ENCODE measurements at places on chromosomes 7 and 10.
A peak's percentile ranks its signal among the peaks of the same experiment; 100 is the strongest.

DNA sequence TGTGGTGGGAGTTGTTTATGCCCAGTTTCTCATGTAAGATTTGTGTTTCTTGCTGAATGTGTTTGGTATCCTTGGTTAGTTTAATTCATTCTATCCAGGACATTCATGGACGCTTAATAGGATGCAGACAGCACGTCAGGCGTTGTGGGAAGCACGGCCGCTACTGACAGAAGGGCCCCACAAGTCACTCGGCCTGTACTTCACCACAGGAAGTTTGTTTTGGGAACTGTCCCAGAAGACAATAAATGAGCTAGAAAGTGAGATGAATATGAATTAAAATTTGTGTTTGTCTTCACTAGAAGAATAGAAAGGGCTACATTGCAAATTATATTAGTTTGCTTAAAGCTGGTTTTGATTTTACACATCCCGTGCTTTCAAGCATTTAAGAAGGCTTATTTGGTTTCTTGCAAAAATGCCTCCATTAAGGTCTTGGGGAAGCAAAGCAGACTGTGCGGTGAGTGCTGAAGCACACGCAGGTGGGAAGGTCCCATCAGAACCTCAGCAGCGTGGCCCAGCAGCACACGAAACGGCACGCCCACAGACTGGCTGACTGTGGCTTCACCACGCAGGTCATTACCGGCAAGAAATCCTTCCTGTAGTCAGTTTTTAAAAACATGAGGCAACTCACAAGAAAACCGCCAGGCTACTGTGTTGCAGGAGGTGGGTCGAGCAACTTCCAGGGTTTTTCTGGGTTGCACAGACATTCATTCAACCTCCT lies 74.1 kb downstream of the VIPR2 start:
- DNase-seq: no peak

GRCh38 chr10:24201503-24202180 lies 7.3 kb upstream of the KIAA1217 start:
- no peak for DNase-seq

DNA sequence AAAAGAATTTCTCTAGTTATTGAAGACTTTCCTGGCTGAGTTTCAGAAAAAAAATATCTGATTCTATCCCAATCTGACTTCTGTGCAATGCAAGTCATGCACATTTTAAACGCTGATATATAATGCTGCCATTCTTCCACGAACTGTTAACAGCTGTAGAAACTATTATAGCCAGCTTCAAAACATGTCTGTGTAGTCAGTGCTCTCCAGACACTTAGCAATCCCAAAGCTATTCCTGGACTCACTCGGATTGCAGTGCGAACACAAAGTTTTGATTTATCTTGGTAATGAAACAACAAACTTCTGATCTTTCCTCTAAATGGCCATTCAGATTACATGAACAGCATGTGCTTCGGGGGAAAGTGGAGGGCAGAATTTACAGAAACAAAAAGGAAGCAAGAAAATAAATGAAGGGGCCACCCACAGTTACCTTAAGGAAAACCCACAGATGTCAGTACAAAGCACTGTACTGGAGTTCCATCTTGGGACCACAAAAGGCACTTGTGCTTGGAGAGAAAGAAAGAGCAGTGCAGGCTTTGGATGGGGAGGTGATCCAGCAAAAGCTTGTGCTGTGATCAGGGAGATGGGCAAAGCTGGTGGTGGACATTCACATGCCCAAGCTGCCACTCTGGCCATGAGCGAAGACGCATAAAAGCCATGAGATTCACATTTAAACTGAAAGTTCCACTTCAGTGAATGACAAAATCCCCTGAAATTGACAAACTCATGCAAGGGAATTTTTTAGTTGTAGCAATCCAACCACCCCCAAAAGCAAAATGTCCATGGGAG lies 32.1 kb upstream of the ADO start:
- no peak for DNase-seq

GRCh38 chr10:127375461-127375860 lies 173.6 kb upstream of the NPS start:
- no peak for DNase-seq

- DNase-seq: no peak
Measured at GRCh38 chr7:66247380-66248078, 42.4 kb downstream of the TPST1 start.

GRCh38 chr7:49443515-49443914 lies 329.9 kb upstream of the VWC2 start:
- no peak for DNase-seq

- no peak for DNase-seq
Measured at GRCh38 chr7:94394437-94395140, at the start of gene COL1A2. COL1A2 (plus strand) TSS chr7:94394895; CDS start chr7:94395032, 137 bp downstream.

GRCh38 chr10:124693801-124694416 lies 50.3 kb downstream of the FAM53B start:
- peak; percentile 15 for DNase-seq

DNA sequence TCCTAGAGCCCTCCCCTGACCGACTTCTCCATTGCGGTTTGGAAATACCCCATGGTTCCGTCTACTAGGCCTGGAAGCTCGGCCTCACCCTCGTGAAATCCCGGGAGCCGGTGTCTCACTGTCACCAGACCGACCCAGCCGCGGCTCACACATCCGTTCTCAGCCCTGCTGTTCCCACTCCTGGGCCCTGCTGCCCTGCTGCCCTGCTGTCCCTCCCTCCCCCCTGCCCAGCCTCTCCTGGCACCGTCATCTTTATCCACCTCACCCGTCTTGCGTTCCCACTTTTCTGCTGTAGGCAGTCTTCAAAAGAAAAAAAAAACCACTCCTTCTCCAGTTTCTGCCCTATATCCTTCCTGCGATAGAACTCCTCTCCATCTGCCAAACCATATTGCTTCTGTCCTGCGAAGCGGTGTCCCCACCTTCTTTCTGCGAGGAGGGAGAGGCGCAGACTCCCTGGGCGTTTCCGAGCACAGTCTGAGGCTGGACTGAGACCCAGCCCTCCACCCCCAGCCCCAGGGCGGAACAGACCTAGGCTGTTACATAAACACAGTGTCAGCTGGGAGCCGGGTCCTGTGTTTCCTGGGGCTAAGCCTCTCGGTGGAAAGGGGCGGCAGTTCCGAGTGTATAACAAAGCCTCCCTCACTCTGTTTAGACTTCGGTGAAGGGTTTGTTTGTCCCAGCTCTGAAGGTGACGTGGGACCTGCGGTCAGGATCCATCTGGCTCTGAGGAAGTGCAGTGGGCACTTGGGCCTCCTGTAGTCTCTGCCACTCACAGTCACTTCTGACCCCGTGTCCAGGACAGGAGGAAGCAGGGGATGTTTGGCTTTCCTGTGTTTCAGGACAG lies 2.8 kb downstream of the AGAP3 start:
- no peak for DNase-seq

DNA sequence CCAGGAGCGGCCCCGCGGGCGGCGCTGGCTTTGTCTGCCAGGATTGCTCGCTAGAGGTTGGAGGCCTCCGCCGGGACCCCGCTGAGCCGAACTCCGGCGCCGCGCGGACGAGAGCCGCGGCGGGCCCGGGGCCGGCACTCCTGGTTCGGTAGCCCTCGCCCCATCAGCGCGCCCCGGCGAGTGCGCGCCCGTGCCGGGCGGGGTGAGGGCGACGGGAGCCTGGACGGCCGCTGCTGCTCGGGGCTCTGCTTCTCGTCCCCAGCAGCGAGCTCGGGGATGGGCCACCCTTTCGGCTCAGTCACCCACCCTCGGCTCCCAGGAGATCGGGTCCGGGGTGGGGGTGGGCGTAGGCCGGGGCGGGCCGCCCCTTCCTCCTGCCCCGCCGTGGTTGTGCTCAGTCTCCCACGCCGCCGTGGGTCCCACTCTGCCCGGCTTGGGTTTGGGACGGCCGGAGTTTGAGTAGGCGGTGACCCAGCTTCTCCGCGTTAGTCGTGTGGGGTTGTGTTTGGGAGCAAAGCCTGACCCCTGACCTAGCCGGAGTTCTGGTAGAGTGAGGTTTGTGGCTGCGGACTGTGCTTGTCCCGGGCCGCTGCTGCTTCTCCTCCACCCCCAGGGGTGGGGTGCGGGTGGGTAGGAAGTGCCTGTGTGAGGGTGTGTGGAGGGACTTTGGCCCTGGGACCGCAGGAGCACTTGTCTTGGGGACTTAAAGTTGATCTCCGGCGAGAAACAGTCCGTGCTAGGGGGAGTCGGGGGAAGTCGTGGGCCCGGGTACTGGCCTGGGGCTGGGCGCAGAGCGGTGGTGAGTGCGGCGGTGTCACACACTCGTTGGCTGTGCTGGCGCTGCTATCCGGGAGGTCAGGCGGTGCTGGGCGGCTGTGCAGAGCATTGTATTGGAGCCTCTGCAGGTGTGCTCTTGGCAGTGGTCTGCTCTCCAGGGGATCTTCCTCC lies 677 bp downstream of the TSPAN14 start:
- DNase-seq: no peak

- DNase-seq: no peak
Measured at GRCh38 chr10:113052076-113052830, 102.2 kb downstream of the TCF7L2 start.

GRCh38 chr10:131332821-131333220 lies 21.3 kb upstream of the TCERG1L start:
- no peak for DNase-seq

DNA sequence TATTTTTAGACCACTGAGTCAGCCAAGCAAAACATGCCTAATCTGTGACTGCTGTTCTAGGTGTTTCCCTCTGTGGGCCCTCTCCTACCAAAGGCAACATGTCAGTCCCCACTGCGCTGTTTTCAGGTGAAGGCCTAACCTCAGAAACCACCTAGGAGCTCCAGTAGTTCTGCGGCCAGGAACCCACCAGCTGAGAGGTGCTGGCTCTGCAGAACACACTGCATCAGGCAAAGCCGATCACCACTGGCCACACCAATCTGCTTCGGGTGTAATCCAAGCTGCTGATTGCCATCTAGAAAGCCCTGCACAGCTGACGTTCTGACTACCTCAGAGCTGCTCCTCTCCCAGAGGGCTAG lies 14.9 kb downstream of the CAMK2G start:
- DNase-seq: no peak

DNA sequence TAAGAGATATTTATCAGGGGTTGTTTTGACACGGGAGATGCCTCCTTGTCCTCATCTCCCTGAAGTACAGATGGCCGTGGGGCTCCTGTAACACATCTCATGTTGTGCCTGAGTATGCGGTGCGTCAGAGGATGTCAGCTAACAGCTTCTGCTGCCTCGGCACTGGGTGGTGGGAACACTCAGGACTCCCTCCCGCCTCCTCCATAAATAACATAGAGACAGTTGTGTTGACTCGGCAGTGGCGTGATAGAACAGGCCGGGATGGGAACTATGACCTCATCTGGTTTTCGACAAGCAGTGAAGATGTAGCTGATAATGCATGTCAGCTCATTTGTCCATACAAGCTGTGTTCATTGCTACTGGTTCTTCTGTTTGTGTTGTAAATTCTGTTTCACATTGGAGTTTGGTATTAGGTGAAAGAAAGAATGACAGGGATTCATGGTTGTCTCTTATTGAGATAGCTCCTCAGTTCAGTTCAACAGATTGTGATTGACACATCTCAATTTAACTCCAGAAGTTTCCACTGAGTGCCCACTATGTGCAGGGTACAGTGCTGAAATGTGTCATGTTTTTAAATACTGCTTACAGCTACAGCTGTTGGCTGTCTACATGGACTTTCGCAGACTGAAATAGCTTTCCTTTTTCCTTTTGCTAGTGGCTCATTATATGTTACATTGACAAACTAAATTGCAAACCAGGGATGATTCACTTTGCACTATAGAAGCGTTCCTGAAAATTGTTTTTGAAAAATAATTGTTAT lies 87.4 kb downstream of the CHN2 start:
- peak; percentile 19 for DNase-seq

DNA sequence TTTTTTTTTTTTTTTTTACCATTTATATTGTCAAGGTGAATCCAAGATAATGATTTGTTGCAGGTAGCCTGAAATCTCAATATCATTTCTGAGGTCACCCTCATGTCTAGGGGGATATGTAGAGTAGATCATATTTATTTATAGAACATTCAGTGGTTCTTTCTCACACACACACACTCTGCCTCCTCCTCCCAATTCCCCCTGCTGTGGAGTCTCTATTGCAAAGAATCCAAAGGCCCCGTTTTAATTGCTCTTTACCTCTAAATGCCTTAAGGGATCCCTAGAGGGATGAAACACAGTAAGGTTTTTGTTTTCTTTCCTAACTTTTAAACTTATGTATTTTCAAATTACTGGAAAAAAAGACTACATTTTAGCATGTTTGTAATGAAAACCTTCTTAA lies 170.0 kb downstream of the PRKG1 start:
- DNase-seq: no peak

DNA sequence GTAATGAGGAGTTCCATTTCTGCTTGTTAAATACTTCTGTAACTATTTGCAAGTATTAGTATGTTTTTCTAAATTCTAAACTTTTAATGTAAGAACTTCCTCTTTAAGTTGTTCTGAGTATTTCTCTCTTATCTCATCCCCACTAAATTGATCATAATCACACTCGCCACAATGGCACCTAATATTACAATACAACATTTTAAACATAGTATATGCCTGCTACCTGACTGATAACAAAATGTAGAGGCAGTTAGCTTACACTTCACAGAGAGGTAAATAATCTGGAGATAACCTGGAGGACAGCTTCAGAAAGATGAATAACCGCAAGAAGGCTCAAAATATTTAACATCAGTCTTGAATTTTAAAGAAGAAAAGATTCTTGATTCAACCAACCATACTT lies 48.6 kb downstream of the HIBADH start:
- DNase-seq: no peak

DNA sequence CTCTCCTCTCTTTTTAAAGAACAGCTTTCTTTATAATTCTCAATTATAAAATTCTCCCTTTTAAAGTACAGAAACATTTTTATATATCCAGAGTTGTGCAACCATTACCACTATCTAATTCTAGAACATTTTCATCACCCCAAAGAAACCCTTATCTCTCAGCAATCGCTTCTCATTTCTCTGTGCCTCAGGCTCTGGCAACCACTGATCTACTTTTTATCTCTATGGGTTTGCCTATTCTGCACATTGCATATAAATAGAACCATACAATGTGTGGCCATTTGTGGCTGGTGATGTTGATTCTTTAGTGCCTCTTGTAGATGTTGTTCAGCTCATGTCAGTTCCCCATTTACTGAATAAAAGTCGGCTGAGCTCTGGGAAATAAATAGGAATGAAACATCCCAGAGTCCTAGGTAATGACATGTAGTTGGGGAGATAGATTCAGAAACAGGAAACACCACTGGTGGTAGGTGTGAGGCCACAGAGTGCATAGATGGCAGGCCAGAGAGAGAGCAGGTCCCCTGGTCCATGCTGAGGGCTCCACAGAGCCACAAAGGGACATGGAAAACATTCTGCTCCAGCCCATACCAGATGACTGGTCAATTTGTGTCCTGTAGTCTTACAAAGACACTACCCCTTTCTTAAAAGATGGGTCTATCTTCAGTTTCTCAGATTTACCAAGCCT lies 126.5 kb downstream of the PLPP4 start:
- no peak for DNase-seq

DNA sequence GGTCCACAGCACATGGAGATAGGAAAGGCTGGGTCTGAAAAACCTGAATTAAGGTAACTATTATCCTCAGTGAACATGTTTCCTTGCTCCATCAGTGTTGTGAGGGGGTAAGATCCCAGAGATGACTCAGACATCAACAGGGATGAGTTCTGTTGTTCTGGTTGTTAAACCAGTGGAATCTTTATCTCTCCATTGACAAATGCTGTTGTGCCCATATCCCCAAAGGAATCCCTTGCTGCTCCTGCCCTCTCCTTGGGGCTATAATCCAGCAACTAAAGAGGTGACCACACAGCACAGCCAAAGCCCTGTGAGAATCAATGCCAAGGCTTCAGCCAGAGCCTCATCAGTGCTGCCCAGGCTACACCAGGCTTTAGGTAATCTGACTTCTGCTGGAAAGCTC lies 113.4 kb downstream of the JAZF1 start:
- DNase-seq: no peak

GRCh38 chr10:11042357-11042756 lies 24.7 kb downstream of the CELF2 start:
- no peak for DNase-seq

- no peak for DNase-seq
Measured at GRCh38 chr10:114754445-114755320, 66.9 kb upstream of the FHIP2A start.

All from posterior cingulate gyrus (tissue), 11 donors.